ENCODE measurements at places on chromosomes 1 and 21. TPM values are rescaled to one million over a fixed set of nuclear protein-coding genes. Genes with fewer than 3 reads are reported as not detected.

Gene HES4
- 19.5 TPM for polyA plus RNA-seq

Gene CFHR4
- polyA plus RNA-seq = 0.10 TPM

- H3K36me3 ChIP-seq = no peaks in the 10 kb centered on the region
- no peaks in the 10 kb centered on the region for H3K27me3 ChIP-seq
- no peak for DNase-seq
- H3K4me3 ChIP-seq = no peak overlapping the region
Observed at GRCh38 chr1:65946376-65946775, 153.7 kb downstream of the PDE4B start.

- H3K27ac ChIP-seq = no peak overlapping the region
- H3K4me3 ChIP-seq = no peak overlapping the region
- H3K27me3 ChIP-seq = peaks cover 2% of the 10 kb centered on the region
- DNase-seq = no peak
Observed at GRCh38 chr21:41410767-41411448, 15.1 kb upstream of the MX1 start.

DNA sequence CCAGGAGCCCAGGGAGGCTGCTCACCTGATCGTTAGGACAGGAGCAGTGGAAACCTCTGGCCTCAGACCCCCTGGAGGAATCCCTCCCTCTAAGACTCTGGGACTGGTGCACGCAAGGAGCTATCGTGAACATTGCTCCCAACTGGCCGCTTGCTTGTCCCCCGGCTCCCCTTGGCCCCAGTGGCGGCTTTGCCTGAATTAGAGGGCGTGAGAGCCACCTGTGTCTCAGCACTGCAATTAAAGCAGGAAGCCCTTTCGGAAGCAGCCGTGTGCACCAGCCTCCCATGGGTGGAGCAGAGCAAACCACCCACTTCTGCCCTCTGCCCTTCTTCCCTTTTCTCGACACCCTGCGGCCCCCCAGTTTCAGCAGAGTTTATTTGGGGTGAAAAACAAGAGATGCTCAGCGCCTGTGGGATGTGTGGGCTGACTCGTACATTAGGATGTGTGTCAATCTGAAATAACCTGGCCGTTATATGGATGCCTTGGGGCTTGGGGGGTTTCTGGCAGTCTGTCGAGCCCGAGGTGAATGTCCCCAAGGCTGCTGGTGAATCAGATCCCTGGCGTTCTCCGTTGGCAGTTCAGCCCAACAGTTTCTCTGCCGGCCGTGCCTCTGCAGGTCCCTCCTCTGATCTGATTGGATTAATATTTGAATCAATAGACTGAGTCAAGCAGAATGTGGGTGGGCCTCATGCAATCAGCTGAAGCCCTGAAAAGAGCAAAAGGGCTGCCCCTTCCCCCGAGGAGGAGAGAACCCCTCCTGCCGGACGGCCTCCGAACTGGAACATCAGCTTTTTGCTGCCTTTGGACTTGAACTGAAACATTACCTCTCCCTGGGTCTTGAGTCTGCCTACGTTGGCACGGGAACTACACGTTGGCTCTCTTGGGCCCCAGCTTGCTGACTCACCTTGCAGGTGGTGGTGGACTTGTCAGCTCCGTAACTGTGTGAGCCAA, 7.3 kb upstream of the UMODL1 start:
- H3K27ac ChIP-seq = no peak overlapping the region
- peaks cover 9% of the 10 kb centered on the region for H3K4me1 ChIP-seq
- no peak for DNase-seq
- no peak overlapping the region for H3K4me3 ChIP-seq
- H3K27me3 ChIP-seq = peaks cover 37% of the 10 kb centered on the region

DNA sequence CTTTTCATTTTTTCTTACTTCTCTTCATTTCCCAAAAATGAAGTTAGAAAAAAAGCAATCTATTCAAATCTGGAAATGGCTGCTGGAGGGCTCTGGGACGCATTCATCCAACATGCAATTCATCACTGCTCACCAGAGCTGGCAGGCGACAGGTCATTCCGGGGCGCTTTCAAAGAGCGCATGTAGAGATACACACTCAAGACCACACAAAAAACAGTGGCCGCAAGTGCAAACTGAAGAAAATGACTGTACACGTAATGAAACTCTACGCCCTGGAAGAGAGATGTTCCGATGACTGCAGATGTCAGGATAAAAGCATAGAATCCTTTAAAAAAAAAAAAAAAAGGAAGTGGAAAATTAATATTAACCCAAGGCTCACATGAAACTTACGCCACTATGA, 15.5 kb downstream of the LBR start:
- DNase-seq = no peak
- no peaks in the 10 kb centered on the region for H3K4me1 ChIP-seq
- H3K36me3 ChIP-seq = peaks cover 46% of the 10 kb centered on the region
- no peak overlapping the region for H3K4me3 ChIP-seq

Gene IL12RB2
- polyA plus RNA-seq = 0.87 TPM

DNA sequence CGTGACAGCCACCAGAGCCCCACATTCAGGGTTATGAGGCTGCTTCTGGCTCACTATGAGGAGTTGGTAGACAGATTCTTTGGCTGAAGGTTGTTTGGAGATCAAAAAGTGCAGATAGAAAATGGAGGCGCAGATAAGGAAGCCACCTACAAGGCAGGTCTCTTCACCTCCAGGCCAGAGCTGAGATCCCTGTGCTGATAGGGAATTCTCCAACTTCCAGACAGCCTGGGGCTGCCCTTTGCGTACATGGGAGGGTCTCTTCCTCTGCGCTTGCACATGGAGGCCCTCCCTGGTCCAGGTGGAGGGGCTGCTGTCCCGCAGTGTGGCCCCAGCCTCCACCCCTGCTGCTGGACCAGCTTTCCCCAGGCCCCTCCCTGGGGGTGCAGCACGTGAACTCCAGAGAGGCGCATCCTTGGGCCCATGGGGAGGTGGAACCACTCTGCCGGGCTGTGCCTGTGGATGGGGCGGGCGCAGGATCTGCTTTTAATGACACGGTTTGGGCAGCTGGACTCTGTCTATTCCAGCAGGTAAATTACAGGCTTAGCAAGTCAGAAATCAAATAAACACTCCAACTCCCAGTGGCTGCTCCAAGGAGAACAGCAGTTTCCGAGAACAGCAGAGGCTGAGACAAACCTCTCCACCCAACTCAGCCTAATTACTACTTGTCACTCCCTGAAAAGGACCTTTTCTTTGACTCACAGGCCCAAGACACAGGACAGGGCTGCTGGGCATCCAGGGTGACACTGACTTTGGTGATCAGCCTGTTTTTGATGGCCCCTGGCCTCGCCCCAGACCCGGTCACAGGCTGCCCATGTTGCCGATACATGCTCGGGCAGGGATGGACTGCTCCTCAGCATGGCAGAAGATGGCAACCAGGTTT, 12.4 kb downstream of the OXCT2 start:
- H3K4me3 ChIP-seq = no peak overlapping the region
- peaks cover 40% of the 10 kb centered on the region for H3K36me3 ChIP-seq
- H3K4me1 ChIP-seq = no peaks in the 10 kb centered on the region
- no peaks in the 10 kb centered on the region for H3K27me3 ChIP-seq
- no peak overlapping the region for H3K27ac ChIP-seq

DNA sequence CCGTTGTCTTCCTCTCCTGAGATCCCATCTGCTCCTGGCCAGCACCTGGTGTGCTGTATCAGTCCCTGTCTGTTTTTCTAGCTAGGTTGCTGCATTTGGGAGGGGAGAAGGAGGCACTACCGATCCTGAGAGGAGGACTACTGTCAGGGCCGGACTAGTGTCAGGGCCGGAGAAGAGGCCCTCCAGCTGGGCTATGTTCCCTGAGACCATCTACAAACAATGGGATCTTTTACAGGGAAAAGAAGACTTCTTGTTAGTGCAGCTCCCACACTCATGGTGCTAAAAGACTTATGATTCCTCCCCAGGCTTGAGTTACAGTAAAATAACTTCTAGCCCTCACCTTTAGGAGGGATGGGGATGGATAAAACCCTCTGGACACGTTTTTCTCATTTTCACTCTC, 141.0 kb upstream of the TNR start:
- no peak overlapping the region for H3K27ac ChIP-seq
- H3K4me1 ChIP-seq = peaks cover 15% of the 10 kb centered on the region
- H3K36me3 ChIP-seq = no peaks in the 10 kb centered on the region
- DNase-seq = no peak

DNA sequence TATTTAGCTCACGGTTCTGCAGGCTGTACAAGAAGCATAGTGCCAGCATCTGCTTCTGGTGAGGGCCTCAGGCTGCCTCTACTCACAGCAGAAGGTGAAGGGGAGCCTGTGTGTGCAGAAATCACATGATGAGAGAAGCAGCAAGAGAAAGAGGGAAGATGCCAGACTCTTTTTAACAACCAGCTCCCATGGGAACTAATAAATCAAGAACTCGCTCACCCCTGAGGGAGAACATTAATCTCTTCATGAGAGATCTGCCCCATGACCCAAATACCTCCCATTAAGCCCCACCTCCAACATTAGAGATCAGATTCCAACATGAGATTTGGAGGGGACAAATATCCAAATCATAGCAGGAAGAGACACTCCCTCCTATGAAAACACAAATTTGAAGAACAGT, 74.1 kb downstream of the OLFML2B start:
- no peak overlapping the region for H3K4me3 ChIP-seq
- no peaks in the 10 kb centered on the region for H3K27me3 ChIP-seq
- H3K36me3 ChIP-seq = peaks cover 2% of the 10 kb centered on the region
- peaks cover 26% of the 10 kb centered on the region for H3K4me1 ChIP-seq
- DNase-seq = no peak
- peak overlapping the region; percentile 15 for H3K27ac ChIP-seq

- H3K4me3 ChIP-seq = no peak overlapping the region
- H3K27me3 ChIP-seq = no peaks in the 10 kb centered on the region
- no peak for DNase-seq
- peaks cover 37% of the 10 kb centered on the region for H3K4me1 ChIP-seq
- H3K27ac ChIP-seq = no peak overlapping the region
Observed at GRCh38 chr21:42191696-42192595, 27.0 kb upstream of the ABCG1 start.

Gene RIPPLY3
- 0.24 TPM for polyA plus RNA-seq

- H3K27me3 ChIP-seq = peaks cover 14% of the 10 kb centered on the region
- no peaks in the 10 kb centered on the region for H3K36me3 ChIP-seq
- DNase-seq = peak; percentile 12
- H3K4me1 ChIP-seq = peaks cover 14% of the 10 kb centered on the region
Observed at GRCh38 chr1:110170766-110171733, 20.8 kb downstream of the SLC6A17 start.

DNA sequence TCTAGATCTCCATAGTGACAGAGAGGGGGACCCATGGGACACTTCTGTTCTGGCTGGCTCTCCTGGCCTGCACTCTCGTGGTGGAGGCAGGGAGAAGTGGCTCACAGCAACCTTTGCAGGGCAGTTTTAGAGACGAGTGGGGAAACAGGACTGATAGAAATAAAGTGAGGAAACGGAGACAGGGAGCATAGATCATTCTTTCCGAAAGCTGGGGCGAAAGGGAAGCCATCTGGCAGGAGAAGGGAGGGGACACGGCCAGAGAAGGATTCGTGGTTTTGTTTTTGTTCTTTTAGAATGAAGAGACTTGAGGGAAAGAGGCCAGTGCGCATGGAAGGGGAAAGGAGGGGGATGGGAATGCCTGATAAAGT, 3.5 kb downstream of the TIE1 start:
- H3K36me3 ChIP-seq = no peaks in the 10 kb centered on the region
- peak; percentile 73 for DNase-seq
- peaks cover 12% of the 10 kb centered on the region for H3K4me1 ChIP-seq
- H3K27me3 ChIP-seq = no peaks in the 10 kb centered on the region
- H3K27ac ChIP-seq = no peak overlapping the region

DNA sequence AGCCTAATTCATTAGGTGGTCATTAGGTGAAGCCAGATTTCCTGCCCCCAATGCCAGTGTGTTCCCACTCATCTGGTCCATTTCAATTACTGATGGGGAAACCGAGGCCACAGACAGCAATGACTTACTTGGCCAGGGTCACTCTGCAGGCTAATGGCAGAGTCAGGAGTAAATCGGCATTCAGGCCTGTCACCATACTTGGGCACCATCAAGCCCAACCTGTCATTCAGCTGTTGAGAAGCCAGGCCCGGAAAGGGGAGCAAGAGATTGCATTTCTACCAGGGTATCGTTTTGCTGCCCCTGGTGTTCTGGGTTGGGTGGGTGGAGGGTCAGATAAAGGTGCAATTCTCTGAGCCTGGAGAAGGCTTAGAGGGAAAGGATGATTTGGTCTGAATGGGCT, 8.0 kb upstream of the TMEM61 start:
- H3K4me1 ChIP-seq = peaks cover 5% of the 10 kb centered on the region
- H3K4me3 ChIP-seq = no peak overlapping the region
- peaks cover 3% of the 10 kb centered on the region for H3K27me3 ChIP-seq
- no peak for DNase-seq
- no peaks in the 10 kb centered on the region for H3K36me3 ChIP-seq

DNA sequence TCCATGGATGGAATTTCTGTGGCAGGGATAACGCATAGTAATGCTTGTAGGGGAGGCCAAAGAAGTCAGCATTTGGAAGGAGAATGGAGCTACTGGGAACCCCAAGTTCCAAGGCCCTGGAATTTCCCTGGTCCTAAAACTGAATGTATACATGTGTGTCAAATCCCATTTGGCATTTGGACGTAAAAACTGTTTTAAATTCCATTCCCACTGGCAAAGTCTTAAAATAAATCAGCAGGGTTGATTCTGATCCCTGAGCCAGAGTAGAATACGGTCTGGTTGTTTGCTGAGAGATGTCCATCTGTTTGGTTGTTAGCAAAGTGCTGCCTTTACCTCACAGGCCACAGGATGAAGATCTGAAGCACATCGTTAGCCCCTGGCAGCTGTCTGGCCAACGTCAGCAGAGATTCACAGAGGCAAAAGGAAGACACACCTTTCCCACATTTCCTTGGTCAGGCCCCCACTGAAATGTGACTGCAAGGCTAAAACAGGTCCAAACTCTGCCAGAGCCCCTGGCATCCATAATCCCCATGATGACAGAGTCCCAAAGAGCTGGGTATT, 62.2 kb downstream of the GORAB start:
- no peak overlapping the region for H3K4me3 ChIP-seq
- H3K4me1 ChIP-seq = peaks cover 8% of the 10 kb centered on the region
- H3K27ac ChIP-seq = peak overlapping the region; percentile 31
- no peaks in the 10 kb centered on the region for H3K27me3 ChIP-seq

Gene LAD1
- polyA plus RNA-seq = 10.4 TPM

Gene C1orf185
- polyA plus RNA-seq = not detected

DNA sequence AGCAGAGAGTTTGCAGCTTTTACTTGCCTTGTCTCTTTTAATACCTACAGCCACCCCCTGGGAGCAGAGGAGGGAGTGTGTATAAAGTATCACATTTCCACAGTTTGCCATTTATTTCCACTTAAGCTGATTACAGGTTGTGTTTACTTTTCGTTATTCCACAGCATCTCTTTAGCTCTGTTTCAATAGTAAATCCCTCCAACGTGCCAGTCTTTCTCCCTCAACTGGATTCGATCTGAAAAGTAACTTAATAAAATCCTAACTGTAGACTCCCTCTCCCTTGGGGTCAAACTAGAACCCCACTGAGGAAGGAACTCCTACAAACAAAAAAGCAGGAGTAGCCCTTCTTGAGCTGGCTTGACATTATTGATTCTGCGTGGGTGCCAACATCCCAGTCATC, 3.1 kb upstream of the FCGR2A start:
- DNase-seq = no peak
- H3K27me3 ChIP-seq = peaks cover 12% of the 10 kb centered on the region
- H3K4me3 ChIP-seq = no peak overlapping the region
- no peaks in the 10 kb centered on the region for H3K36me3 ChIP-seq

Gene SLAMF7
- polyA plus RNA-seq = 0.20 TPM
